ENCODE measurements at places on chromosomes 13 and 19. TPM values are rescaled to one million over a fixed set of nuclear protein-coding genes. Genes with fewer than 3 reads are reported as not detected.

The BTBD2 gene
- total RNA-seq, result 36.4 TPM

The ARRDC2 gene
- 13.4 TPM for total RNA-seq

The DCLK1 gene
- total RNA-seq, result 5.5 TPM

The SIGLEC10 gene
- not detected for total RNA-seq

The RNF225 gene
- 6.6 TPM for total RNA-seq

The ZNF726 gene
- 4.4 TPM for total RNA-seq

The RPL18A gene
- 1,556 TPM for total RNA-seq

The LILRA6 gene
- total RNA-seq, result not detected

The PNMA8C gene
- not detected for total RNA-seq

The DBP gene
- total RNA-seq, result 9.3 TPM

The CYP4F8 gene
- total RNA-seq, result not detected

The FAM216B gene
- total RNA-seq, result not detected

The HIPK4 gene
- total RNA-seq, result 0.22 TPM

The KASH5 gene
- total RNA-seq, result not detected

The PTBP1 gene
- total RNA-seq, result 197 TPM

The KIR3DL2 gene
- total RNA-seq, result not detected

The FCER2 gene
- not detected for total RNA-seq

The HSPB6 gene
- total RNA-seq, result not detected

The PDCD2L gene
- total RNA-seq, result 19.8 TPM

The CD70 gene
- total RNA-seq, result 32.7 TPM

The SIPA1L3 gene
- 13.8 TPM for total RNA-seq

The SLITRK5 gene
- total RNA-seq, result 0.16 TPM

The RXFP2 gene
- 1.9 TPM for total RNA-seq

The MRPS12 gene
- total RNA-seq, result 82.3 TPM

The NLRP7 gene
- total RNA-seq, result not detected

The USHBP1 gene
- total RNA-seq, result not detected

The ZNF865 gene
- total RNA-seq, result 0.69 TPM

The ZNF417 gene
- 7.4 TPM for total RNA-seq

The NALCN gene
- not detected for total RNA-seq

The KCNC3 gene
- total RNA-seq, result not detected

The FSD1 gene
- not detected for total RNA-seq

The CGB3 gene
- total RNA-seq, result not detected

The OXGR1 gene
- total RNA-seq, result not detected

The LNX2 gene
- total RNA-seq, result 7.5 TPM

The KLK14 gene
- total RNA-seq, result not detected

The RASAL3 gene
- total RNA-seq, result 0.25 TPM

The NLRP5 gene
- not detected for total RNA-seq

The LRRC4B gene
- 1.1 TPM for total RNA-seq

The KCNN1 gene
- not detected for total RNA-seq

The SHC2 gene
- total RNA-seq, result not detected

The PSG6 gene
- not detected for total RNA-seq

The TPM4 gene
- 1,104 TPM for total RNA-seq

The SBK3 gene
- total RNA-seq, result 0.43 TPM

The LILRB2 gene
- total RNA-seq, result not detected

The KLF5 gene
- 4.4 TPM for total RNA-seq

The HMGB1 gene
- 638 TPM for total RNA-seq

The NLRP4 gene
- total RNA-seq, result not detected

The IGFLR1 gene
- total RNA-seq, result 0.27 TPM

The C1QTNF9B gene
- total RNA-seq, result not detected

The CRLF1 gene
- total RNA-seq, result 6.6 TPM

The GSX1 gene
- total RNA-seq, result not detected

The CEACAM16 gene
- total RNA-seq, result not detected
